ENCODE measurements at places on chromosomes 16 and 17. TPM values are rescaled to one million over a fixed set of nuclear protein-coding genes. Genes with fewer than 3 reads are reported as not detected.

Gene CYB5D1
- 6.8 TPM for total RNA-seq

Gene PLXDC1
- total RNA-seq = 4.6 TPM

Gene CA4
- 4.0 TPM for total RNA-seq

Gene CES5A
- not detected for total RNA-seq

DNA sequence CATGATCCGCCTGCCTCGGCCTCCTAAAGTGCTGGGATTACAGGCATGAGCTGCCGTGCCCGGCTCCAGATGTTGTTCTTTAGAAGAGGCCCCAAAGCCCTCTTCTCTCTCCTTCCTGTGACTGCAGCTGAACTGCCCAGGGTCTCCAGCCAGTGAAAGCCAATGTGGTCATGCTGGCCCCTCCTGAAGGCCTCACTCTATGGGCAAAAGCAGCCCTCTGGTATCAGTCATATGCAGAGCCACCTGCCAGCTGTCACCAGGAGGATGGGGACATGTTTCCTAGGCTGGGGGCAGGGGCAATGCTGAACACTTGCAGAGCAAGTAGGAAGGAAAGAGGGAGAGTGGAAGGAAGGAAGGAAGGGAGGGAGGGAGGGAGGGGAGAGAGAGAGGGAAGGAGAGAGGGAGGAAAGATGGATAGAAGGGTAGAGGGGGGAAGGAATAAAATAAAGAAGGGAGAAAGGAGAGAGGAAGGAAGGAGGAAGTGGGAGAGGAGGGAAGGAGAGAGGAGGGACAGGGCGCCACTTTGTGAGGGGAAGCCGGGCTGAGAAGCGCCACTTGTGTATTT is 36.0 kb downstream of the SOCS3 start:
- no peak for DNase-seq

- DNase-seq = no peak
Measured at GRCh38 chr17:27396941-27397340, 59.3 kb upstream of the KSR1 start.

DNA sequence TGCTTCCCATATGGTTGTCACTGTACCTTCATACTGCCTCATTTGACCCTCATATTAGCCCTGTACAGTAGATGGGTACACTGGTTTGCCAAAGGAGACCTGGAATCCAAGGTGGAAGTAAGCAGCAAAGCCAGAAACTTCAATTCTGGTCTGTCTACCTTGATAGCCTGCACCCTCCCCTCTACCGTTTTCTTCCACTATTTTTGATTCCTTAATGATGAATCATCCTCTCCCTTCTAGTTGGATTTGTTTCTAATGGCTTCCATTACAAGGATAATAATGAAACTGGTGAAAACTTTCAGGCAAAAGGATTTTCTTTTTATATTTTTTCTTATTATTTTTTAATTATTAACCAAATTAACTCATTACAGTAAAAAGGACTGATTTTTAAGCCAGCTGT is 17.3 kb downstream of the TAC4 start:
- no peak for DNase-seq

GRCh38 chr17:19939993-19940721 is 37.5 kb downstream of the AKAP10 start:
- no peak for DNase-seq

DNA sequence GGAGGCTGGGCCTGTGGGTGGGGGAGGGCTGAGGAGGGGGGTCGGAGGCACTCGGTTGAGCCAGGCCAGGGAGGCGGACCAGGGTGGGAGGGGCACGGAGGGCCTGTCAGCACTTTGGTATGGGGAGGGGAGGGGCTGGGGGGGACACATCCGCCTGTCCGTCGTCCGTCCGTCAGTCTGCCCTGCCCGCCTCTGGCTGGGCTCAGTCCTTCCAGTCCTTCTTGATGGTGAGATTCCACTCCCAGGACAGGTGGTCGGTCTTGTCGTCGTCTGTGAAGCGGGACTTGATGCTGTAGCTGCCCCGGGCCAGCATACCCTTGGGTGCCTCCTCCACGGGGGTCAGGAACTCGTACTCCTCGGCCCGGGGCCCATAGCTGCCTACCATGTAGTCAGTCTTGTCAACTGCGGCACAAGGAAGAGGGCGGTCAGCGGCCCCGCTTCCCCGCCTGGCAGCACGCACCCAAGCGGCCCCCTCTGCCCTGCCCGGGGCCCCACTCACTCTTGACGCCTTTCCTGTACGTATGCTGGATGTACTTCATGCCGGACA is 2.4 kb downstream of the ARHGDIA start:
- DNase-seq = no peak

GRCh38 chr17:63106050-63106449 is 140.0 kb downstream of the TANC2 start:
- no peak for DNase-seq

DNA sequence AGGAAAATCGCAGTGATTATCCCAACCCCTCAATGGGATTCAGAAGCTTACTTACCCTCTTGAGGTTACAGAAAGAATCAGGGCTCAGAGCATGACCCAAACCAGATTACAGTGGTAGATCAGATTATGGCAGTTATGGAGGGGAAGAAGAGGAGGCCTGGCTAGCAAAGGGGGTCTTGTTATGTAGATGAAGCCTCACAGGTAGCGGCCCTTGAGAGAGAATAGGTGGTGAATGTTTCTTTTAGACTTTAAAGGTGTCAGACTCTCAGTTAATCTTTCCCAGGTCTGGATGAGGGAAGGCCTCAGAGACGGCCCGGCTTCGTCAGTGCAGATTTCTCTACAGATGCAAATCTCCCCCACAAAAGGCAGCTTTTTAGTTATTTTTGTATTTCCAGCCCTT is 15.6 kb downstream of the RNF112 start:
- no peak for DNase-seq

- no peak for DNase-seq
Measured at GRCh38 chr17:62824290-62825131, 16.4 kb upstream of the MARCHF10 start.

GRCh38 chr16:14088155-14088753 is 17.1 kb downstream of the MRTFB start:
- no peak for DNase-seq

GRCh38 chr16:2902337-2903130 is 9.2 kb upstream of the FLYWCH1 start:
- no peak for DNase-seq

Measured in right atrium auricular region (tissue), 2 donors.